ENCODE measurements at places on chromosomes 11 and 22.

DNA sequence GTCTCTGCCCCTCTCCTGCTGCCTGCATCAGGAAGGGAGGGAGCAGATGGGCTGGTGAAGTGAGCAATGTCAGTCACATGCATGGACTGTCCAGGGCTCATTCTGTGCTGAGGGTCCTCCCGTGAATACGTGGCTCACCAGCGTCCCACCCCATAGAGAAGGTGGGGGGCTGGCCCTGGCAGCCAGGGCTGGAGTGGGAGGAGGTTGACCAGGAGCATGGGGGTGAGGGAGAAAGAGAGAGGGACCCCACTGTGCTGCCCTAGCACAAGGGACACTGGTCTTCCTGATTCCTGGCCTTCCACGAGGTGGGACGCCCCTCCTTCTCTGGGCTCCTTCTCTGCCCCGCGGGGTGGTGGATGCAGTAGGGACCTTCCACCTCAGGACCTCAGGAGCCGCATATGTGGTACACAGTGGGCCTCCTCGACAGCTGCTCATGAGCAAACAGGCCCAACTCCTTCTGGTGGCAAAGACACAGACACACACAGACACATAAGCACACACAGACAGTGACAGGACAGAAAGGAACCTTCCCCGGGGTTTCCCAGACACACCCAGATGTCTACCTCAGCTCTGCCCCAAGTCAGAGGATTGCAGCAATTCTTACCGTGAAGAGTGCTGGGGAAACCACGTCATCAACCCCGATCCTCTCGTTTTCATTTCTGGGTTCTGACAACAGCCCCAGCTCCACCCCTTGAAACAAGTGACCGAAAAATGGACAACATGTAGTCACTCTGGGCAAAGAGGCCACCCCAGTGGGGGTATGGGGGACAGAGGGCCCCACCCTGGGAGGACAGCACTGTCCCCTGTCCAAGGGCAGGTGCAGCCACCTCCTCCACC lies 3.6 kb upstream of the APOBEC3A start:
- no peak for DNase-seq

- DNase-seq = no peak
Measured at GRCh38 chr11:4211991-4212390, 117.4 kb downstream of the RRM1 start.

GRCh38 chr11:114880442-114880841 lies 202.1 kb downstream of the NXPE2 start:
- DNase-seq = no peak

- DNase-seq = no peak
Measured at GRCh38 chr11:2275334-2276279, 5.2 kb upstream of the ASCL2 start.

- no peak for DNase-seq
Measured at GRCh38 chr22:46224044-46224897, 25.8 kb downstream of the CDPF1 start.

DNA sequence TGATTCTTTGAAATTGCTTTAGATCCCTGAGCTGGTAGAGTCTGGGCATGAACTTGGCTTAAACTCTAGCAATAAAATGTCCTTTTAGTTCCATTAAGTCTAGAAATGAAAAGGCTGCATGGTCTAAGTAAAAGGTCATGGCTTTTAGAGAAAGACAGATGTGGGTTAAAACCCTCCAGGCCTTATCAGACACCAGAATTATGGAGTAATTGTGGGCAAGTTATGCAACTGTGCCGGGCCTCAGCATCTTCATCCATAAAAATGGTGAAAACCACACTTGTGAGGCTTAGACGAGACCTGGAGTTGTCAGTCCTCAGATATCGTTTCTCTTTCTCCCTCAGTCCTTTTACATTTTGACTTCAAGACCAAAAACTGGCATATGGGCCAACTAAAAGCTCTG lies 597.9 kb upstream of the KIRREL3 start:
- no peak for DNase-seq

All from AG08395 (cell line).